ENCODE measurements at places on chromosomes 1 and 21.
A peak's percentile ranks its signal among the peaks of the same experiment; 100 is the strongest.

DNA sequence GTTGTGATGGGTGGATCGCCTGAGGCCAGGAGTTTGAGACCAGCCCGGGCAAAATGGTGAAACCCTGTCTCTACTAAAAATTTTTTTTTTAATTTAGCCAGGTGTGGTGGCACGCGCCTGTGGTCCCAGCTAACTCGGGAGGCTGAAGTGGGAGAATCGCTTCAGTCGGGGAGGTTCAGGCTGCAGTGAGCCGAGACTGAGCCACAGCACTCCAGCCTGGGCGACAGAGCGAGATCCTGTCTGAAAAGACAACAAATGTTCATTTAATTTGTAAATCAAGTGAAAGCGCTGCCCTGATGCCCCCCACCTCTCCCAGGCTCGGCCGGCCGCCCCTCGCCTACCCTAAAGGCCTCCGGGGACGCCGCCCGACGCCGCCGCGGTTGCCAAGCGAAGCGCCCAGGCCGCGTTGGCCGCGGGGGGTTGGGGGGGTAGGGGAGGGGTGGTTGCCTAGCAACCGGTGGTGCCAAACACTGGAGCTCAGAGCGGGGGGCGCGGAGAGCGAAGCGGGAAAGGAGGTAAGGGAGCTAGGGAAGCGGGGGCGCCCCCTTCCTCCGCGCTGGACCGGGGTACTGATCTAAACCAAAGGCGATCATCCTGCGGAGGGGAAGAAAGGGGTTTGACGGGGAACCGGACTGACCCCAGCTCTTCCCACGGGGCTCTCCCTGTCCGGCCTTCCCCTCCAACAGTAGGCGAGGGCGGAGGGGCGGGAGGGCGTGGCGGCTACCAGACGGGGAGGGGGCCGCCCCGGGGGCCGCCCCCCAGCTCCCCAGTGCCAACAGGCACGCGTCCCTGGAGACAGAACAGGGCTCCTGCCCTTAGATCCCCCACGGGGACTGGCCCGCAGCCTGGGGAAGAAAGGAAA is at the start of gene TEKT2:
Gene TEKT2 (plus strand): TSS at position 460 of the 862 bp plus-strand sequence. CDS start 828 bp downstream, outside the sequence.
- DNase-seq, result peak; percentile 54

DNA sequence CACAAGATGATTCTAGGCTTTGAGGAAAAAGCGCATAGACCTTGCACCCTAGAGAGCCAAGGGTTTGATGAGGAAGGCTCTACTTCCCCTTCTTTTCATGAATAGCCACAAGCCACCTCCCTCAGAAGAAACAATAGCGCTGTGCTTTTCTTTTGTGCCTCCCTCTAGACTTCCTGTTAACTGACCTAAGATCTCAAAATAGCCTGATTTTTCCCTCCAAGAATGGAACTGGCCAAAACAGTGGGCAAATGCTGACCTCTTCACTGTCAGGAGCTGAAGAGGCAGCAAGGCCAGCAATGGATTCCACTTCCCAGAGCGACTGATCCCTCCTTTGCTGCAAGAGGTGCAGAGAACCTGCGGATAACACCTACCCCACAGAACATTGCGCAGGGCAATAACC is 362.8 kb downstream of the KCNH1 start:
- DNase-seq, result no peak

DNA sequence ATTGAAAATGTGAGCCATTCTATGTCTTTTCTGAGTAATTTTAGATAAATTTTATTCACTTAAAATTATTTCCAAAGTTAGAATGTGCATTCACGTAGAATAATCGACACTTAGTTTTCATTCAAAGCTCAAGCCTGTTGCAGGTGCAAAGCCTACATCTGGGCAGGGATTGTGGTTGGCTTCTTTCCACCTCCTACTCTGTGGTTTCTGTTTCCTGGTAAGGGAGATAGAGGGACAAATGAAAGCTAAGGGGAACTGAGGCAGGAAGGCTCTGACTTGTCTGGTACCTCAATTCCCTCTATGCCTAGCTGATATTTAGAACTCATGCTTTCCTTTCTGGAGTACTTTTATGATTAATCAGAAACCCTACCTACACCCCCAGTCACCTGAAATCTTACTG is 251.2 kb upstream of the DPYD start:
- DNase-seq, result no peak

DNA sequence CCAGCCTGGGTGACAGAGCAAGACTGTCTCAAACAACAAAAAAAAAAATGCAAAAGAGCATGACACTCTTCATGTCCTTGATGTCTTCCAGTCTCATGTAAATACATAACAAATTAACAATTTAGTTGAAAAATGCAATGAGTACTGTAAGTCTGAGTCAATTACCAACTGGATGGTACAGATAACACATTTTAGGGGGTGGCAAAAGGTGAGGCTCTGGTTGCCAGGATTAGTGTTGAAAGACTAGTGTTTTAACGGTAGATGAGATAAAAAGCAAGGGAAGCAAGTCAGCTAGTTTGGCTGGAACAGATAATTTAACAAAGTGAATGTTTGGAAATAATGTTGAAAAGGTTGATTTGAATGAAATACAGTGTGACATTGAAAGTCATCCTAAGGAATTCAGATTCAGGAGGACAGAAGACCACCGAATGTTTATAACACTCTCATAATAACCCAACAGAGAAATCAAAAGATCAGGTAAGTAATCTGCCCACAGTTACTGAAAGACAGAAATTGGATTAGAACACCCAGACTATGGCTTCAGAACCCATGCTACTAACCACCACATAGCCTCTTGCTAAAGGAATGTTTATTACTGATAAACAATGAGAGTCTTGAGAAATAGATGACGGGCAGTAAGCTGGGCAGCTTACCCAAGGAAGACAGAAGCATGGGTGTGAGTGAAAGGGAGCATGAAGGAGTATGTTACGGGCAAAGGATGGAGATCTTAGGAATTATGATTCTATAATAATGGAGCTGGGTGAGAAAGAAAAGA is 312.4 kb downstream of the HMCN1 start:
- no peak for DNase-seq

- no peak for DNase-seq
Measured at GRCh38 chr1:185539277-185539943, 194.8 kb upstream of the HMCN1 start.

DNA sequence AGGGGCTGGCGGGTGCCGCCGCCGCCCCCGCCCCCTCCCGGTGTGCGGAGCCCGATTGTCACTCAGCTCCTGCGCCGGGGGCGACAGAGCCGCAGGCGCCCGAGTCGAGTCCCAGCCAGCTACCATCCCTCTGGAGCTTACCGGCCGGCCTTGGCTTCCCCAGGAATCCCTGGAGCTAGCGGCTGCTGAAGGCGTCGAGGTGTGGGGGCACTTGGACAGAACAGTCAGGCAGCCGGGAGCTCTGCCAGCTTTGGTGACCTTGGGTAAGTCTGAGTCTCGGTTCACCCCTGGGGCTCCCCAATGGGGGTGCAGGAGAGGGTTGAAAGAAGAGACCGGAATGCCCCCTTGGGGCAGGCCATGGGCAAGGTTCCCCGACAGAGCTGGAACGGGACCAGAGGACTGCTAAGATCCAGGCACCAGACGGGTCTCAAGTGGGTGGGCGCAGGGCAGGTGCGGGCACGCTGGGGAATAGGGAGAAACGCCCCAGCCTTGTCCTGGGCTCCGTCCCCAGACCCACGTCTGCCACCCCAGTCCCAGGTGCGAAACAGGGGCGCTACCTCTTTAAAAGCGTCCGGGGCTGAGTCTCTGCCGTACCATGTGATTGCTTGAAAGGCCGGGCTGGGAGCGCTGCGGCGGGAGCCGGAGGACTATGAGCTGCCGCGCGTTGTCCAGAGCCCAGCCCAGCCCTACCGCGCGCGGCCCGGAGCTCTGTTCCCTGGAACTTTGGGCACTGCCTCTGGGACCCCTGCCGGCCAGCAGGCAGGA is at the start of gene ADORA1:
Gene ADORA1 (plus strand): TSS at position 61 of the 765 bp plus-strand sequence. CDS start 1,116 bp downstream, outside the sequence.
- DNase-seq, result peak; percentile 89

- peak; percentile 12 for DNase-seq
Measured at GRCh38 chr1:32151319-32151787, 28.1 kb upstream of the TXLNA start.

DNA sequence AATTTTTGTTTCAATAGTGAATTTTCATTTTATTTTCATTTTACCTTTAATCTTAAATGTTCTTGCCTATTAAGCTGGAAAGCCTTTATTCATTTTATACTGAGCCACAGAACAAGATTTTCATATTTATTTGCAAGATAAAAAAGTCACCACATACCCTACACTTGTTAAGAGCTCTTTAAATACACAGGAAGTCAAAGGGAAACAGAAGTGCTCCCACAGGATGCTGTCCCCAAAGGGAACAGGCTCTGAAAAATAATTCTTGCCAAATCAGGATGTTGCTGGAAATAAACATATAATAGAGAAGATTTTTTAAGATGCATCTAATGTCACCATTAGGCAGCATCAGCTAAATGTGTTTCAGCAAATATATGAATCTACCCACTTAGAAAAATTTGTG is 113.6 kb downstream of the VAV3 start:
- no peak for DNase-seq

- DNase-seq, result no peak
Measured at GRCh38 chr21:36059823-36060158, 535 bp downstream of the SETD4 start.

- DNase-seq, result no peak
Measured at GRCh38 chr1:109508873-109509175, 703 bp downstream of the AMIGO1 start.

DNA sequence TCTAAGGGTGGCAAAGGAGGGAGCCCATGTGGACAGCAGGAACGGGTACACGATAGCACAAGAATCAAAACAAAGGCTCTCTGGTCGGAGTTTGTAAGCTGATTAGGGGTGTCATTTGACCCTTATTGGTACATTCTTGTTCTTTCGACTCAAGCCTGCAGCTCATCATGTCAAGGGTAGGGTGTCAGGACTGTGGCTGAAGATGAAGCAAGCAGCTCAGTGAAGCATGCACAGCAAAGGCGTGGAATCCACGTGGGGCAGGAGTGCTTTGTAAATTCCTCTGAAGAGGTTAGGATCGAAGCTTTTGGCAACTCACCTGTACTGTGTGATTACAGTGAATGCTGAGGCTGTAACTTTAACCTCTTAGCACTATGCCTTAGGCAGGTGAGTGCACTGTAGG is 4.7 kb upstream of the ABCB10 start:
- DNase-seq, result no peak

- no peak for DNase-seq
Measured at GRCh38 chr1:201226178-201226514, 35.5 kb downstream of the IGFN1 start.
